CD4-positive, alpha-beta T cell treated with Interleukin-1 beta for 1 hour (primary cell): ENCODE measurements at places on chromosomes 3 and 15.

- peak; percentile 51 for DNase-seq
Measured at GRCh38 chr3:44913868-44914468, 39.6 kb downstream of the TGM4 start.

DNA sequence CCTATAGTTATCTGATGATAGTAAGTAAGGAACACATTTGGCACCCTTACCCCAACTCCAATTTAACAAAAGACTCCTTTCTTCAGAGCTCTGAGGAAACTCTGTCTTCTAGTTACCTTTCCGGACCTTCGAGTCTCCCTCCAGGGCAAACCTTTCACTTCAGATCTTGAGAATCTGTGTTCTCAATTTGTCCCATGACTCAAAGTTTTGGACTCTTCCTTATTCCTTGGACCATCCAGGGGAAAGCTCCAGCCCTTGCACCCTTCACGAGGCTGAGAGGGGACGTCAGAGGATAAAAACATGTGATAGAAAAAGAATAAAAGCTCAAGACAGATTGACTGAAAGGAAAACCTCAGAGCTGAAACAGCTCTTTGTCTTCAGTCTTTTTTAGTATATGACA lies 76.9 kb downstream of the CTNNB1 start:
- no peak for DNase-seq

DNA sequence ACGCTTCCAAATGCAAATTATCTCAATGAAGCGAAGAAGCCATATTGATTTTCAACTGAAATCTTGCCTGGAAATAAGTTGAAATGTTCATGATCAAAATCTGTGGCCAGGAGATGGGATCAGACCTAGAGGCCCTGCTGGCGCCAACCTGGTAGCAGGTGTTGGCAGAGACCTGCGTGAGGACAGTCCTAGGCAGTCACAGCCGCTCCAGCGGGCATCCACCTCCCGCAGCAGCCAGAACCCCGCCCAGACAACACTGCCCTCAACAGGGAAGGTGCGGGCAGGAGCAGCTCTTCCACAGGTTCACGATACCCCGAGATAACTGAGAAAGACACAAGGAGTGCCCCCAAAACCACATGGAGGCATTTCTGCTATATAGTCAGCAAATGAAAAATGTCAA lies 145.3 kb downstream of the XXYLT1 start:
- no peak for DNase-seq

GRCh38 chr15:49467746-49468480 lies 44.9 kb downstream of the FGF7 start:
- DNase-seq, result no peak

DNA sequence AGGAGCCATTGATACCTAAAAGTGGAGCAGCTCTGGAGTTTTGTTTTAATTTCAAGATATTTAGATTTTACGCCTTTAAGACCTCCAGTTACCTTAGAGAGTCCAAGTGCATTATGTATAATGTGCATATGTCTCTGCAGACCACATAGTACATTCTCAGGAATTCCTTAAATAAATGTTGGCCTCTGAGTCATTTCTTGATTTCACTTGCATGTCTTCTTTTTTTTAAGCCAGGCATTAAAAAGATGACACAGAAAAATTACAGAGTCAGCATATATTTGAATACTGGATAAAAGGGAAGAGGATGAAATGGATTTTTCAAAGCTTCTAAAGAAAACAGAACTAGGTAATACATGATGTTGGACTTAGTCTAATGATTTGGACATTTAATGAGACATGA lies 125.2 kb downstream of the TMCO5A start:
- DNase-seq, result no peak

GRCh38 chr15:84778194-84778593 lies 29.8 kb downstream of the ZNF592 start:
- DNase-seq, result no peak

- DNase-seq, result no peak
Measured at GRCh38 chr15:35496585-35496984, 49.4 kb downstream of the DPH6 start.

- DNase-seq, result no peak
Measured at GRCh38 chr3:75180945-75181298, 483.2 kb upstream of the FRG2C start.

GRCh38 chr3:42875325-42876151 lies at the start of gene CYP8B1:
CYP8B1 (minus strand) TSS chr3:42875879; CDS start chr3:42875816, 63 bp downstream.
- no peak for DNase-seq

GRCh38 chr3:103247459-103247858 lies 812.6 kb downstream of the ZPLD1 start:
- DNase-seq, result no peak

DNA sequence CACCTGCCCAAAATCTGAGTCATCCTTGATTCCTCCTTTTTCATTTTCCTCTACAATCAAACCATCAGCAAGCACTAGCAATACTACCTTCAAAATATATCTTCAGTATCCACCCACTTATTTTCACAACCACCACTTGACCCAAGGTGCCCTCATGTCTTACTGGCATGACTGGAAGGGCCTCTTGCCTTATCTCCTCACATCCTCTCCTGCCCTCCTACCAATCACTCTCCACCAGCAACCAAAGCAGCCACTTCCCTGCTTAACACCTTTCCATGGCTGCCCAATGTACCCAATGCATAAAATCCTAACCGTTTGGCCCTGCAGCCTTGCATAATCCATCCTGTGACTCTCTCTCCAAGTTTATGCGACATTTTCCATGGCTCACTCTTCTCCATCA lies 76.0 kb downstream of the MTHFS start:
- DNase-seq, result no peak

DNA sequence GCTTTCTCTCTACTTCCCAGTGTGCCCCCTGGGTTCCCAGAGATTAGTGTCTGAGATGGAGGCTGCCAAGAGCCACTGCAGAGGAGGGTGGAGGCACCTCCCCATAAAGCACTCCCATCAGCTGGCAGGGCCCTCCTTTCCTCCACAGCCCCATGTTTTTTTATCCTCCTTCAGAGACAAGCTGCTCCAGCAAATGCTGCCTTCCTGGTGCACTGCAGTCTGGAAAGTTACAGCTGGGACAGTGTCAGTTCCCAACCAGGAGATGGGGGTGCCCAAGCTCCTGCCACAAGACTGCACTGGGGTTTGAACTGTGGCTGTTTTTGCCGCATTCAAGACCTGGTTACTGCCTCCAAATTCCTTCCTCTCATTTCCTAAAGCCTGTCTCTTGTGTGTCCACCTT lies 206.1 kb downstream of the CADPS start:
- DNase-seq, result no peak

DNA sequence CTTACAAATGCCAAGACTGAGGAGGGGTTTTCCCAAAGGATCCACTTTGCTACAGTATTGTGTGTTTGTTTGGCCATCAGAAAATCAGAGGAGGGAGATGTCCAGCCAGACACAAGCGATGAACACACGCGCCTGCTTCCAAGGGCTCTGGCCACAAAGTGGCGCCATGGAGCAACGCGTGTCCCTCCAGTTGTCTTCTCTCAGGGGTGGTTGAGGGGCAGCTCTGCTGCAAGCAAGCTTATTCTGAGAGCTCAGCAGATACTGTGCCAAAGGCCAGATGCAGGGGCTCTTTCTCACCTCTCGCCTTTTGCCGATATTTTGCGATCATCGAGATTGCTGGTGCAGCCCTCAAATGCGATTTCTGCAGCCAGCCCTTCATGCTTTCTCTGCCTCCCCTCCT lies 88.9 kb upstream of the OSBPL11 start:
- DNase-seq, result no peak

- DNase-seq, result peak; percentile 70
Measured at GRCh38 chr3:31462050-31462569, 70.6 kb upstream of the STT3B start.

GRCh38 chr15:26985050-26985449 lies 14.1 kb downstream of the GABRG3 start:
- no peak for DNase-seq
